ENCODE measurements at places on chromosomes 4 and X. TPM values are rescaled to one million over a fixed set of nuclear protein-coding genes. Genes with fewer than 3 reads are reported as not detected.

GRCh38 chr4:177427192-177427591, 15.0 kb downstream of the AGA start:
- peak; percentile 21 for DNase-seq
- peak overlapping the region; percentile 2 for H3K27ac ChIP-seq
- H3K4me1 ChIP-seq = no peaks in the 10 kb centered on the region
- no peak overlapping the region for H3K4me3 ChIP-seq
- H3K36me3 ChIP-seq = no peaks in the 10 kb centered on the region

DNA sequence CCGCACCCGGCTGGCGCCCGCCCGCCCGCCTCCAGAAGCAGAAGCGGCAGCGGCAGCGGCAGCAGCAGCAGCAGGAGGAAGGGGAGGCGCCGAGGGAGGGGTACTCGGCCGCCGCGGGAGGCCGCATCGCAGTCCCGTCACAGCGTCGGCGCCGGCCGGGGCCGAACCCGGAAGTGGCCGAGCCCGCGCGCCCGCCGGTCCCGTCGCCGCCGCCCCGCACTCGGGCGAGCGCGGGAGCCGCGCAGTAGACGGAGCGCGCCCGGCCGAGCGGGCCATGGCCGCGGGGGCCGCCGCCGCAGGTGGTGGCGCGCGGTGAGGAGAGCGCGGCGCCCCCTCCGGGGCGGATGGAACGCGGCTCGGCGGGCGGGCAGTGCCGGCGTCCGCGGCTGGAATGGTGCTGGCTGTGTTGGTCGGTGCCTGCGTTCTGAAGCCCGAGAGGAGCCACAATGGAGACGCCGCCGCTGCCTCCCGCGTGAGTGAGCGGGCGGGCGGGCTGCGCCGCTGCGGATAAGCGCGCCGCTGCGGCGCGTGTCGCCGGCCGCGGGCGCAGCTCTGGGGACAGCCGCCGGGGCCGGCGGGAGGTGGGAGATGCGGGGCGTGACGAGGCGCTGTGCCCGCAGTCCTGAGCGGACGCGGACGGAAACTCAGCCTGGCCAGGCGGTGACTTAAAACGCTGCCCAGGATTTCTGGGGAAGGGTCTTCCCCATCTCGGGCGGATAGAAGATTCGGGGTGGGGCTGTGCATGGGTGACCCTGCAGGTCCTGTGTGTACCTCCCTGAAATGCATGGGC, at the start of gene KLHL2:
TSS of gene KLHL2 (plus strand) at position 131 of the 790 bp plus-strand sequence. CDS start at position 447, 316 bp downstream.
- H3K27me3 ChIP-seq = no peaks in the 10 kb centered on the region
- H3K27ac ChIP-seq = peak within 1 kb of the TSS; percentile 82
- no peaks in the 10 kb centered on the region for H3K36me3 ChIP-seq
- no peaks in the 10 kb centered on the region for H3K4me1 ChIP-seq
- DNase-seq = peak; percentile 91

Gene SSX3
- total RNA-seq = not detected

Gene ENPEP
- total RNA-seq = 8.7 TPM

Gene ATXN3L
- not detected for total RNA-seq

DNA sequence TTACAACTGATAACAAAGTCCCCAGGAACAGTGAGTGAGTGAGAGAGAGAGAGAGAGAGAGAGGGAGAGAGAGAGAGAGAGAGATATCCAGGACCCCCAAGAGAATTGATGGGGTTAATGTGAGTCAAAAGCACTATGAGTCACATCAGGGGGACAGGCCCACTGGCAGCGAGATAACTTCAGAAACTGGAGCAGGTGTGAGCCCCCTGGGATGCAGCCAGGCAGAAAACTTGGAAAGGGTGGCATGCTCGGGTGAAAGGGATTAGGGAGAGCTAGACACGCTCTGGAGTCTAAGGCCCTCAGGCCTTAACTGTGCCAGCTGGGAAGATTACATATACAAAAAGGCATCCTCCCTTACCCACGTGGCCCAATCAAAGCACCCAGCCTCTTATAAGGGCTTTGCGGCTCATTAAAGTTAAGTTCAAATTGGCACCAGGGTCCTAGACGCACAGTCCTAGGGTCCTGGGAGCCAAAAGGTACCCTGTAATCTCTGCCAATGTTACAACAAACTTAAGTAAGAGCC, 841 bp downstream of the ACOT9 start:
- H3K4me3 ChIP-seq = peak overlapping the region; percentile 37
- H3K27ac ChIP-seq = peak overlapping the region; percentile 92
- no peaks in the 10 kb centered on the region for H3K36me3 ChIP-seq
- peak; percentile 71 for DNase-seq

- no peak for DNase-seq
- no peak overlapping the region for H3K4me3 ChIP-seq
- H3K27ac ChIP-seq = no peak overlapping the region
- H3K4me1 ChIP-seq = no peaks in the 10 kb centered on the region
These were observed 496.3 kb downstream of the BCOR start for GRCh38 chrX:39601231-39602177.

DNA sequence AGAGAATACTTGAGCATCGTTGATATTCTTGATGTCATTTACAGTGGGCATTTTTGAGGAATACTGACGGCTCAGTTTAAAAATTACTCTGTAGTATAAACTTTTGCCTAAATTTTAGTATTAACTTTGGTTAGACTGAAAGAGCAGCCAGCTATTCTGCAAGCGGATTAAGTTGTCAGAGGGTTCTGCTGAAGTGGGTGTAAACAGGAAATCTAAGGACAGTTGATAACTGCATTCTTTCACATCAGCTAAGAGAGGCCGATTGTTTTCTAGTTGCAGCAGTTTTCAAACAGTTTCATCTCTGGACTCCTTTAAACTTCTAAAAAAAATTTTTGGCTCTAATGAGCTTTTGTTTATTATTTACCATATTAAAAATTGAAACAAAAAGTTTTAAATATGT, 149.6 kb downstream of the RAPGEF2 start:
- no peak overlapping the region for H3K4me3 ChIP-seq
- H3K27ac ChIP-seq = peak overlapping the region; percentile 45
- H3K4me1 ChIP-seq = peaks cover 5% of the 10 kb centered on the region
- H3K27me3 ChIP-seq = no peaks in the 10 kb centered on the region
- no peaks in the 10 kb centered on the region for H3K36me3 ChIP-seq
